ENCODE measurements at places on chromosomes 7 and 10.
A peak's percentile ranks its signal among the peaks of the same experiment; 100 is the strongest.

DNA sequence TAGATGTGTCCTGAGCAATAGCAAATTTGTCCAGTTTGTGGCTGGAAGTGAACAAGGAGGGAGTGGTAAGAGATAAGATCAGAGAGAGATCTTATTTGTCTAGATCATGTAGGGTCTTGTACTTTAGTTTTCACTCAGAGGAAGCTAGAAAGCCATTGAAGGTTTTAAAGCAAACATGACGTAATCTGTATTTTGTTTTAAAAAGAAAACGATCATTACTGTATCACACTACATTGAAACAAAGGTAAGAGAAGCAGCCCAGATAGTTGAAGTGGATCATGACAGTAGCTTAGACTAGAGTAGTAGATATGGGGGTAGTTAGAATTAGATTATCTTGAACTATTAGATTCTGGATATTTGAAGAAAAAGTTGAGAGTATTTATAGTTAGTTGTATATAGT is 23.6 kb upstream of the ZNF804B start:
- DNase-seq, result no peak

DNA sequence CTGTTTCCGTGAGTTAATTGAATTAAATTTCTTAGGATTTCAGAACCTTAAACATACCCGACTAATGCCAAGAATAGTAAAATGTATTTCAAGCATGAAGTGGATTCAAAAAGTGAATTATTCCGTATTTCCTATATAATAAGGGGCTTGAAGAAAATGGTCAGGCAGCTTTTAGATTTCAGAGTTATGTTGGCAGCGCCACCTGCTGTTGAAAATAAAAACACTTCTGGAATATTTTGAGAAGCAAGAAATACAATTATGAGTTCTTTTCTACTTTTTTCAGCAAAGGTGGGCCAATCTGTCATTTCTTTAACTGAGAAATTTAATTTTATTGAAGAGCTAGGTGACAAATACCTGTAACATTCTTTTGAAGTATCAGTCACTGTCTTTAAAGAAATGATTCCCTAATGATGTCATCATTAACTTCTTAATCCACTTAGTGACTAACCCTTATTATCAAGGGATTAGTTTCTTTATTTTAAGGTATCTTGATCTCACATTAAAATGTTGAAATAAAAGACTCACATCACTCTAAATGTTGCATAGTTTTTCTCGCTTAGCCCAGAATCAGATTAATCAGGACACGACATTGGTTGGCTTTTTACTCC is 36.6 kb upstream of the AGR3 start:
- peak; percentile 16 for DNase-seq

DNA sequence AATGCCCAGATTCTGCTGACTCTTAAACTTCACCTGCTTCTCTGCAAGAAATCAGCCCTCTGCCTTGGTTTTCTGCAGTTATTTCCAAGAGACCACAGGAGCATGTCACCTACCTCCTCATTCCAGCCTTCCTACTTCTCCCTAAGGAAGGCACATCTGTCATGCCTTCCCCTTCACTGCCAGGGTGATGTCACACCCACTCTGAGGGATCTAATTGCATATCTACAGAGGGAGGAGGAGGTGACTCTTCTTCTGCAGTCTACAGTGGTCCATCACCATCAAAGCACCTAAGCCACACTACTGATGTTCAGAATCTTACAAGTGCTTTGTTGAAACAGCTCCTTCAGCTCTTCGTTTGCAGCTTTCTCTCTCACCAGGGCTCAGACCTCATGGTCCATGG is 275.5 kb downstream of the FGFR2 start:
- no peak for DNase-seq

- DNase-seq, result no peak
Measured at GRCh38 chr7:1413936-1414639, 45.2 kb downstream of the MICALL2 start.

- no peak for DNase-seq
Measured at GRCh38 chr10:10727812-10728211, 289.9 kb upstream of the CELF2 start.

DNA sequence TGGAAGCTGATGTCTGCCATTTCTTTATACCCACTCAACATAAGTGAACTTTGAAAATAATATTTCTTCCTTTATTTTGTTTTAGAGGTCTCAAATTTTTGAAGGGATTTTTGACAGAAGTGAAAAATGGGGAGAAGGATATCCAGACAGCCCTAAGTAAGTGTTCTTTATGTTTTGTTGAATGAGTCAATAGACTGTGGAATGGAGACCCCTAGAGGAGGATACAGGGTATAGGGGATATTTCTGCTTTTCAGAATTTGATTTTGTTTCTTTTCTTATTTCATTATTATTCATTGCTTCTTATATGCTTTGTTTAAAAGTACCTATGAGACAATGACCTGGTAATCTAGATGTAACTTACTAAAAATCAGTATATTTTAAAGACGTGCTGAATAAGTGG is 34.4 kb downstream of the PLEKHA8 start:
- peak; percentile 17 for DNase-seq

GRCh38 chr7:52592698-52593097 is 442.7 kb upstream of the POM121L12 start:
- no peak for DNase-seq

GRCh38 chr10:103493362-103493915 is at the start of gene NEURL1:
Gene NEURL1 (plus strand): TSS chr10:103493705. CDS start chr10:103494388, 683 bp downstream.
- DNase-seq, result peak; percentile 42

- no peak for DNase-seq
Measured at GRCh38 chr7:141698247-141699015, 3.5 kb downstream of the DENND11 start.

- no peak for DNase-seq
Measured at GRCh38 chr10:131825150-131825848, 75.5 kb upstream of the PPP2R2D start.

GRCh38 chr7:41911792-41912191 is 208.9 kb upstream of the INHBA start:
- no peak for DNase-seq

GRCh38 chr10:77196614-77197013 is 441.0 kb downstream of the KCNMA1 start:
- DNase-seq, result no peak

Data from AG08396 (cell line).